T-cell (primary cell): ENCODE measurements at places on chromosomes 5 and 9. TPM values are rescaled to one million over a fixed set of nuclear protein-coding genes. Genes with fewer than 3 reads are reported as not detected.

Gene TEX48
- total RNA-seq, result not detected

Gene MYOZ3
- total RNA-seq, result not detected

- H3K4me3 ChIP-seq, result no peak overlapping the region
- no peaks in the 10 kb centered on the region for H3K27me3 ChIP-seq
- H3K27ac ChIP-seq, result no peak overlapping the region
- H3K36me3 ChIP-seq, result peaks cover 39% of the 10 kb centered on the region
These were observed 58.0 kb downstream of the LOX start for GRCh38 chr5:122019919-122020590.

Gene TLN1
- 290 TPM for total RNA-seq

- H3K4me1 ChIP-seq, result peaks cover 12% of the 10 kb centered on the region
- H3K36me3 ChIP-seq, result no peaks in the 10 kb centered on the region
- no peak for DNase-seq
- H3K27ac ChIP-seq, result no peak overlapping the region
- H3K4me3 ChIP-seq, result no peak overlapping the region
- no peaks in the 10 kb centered on the region for H3K27me3 ChIP-seq
These were observed 68.9 kb downstream of the DAP start for GRCh38 chr5:10691826-10692785.

DNA sequence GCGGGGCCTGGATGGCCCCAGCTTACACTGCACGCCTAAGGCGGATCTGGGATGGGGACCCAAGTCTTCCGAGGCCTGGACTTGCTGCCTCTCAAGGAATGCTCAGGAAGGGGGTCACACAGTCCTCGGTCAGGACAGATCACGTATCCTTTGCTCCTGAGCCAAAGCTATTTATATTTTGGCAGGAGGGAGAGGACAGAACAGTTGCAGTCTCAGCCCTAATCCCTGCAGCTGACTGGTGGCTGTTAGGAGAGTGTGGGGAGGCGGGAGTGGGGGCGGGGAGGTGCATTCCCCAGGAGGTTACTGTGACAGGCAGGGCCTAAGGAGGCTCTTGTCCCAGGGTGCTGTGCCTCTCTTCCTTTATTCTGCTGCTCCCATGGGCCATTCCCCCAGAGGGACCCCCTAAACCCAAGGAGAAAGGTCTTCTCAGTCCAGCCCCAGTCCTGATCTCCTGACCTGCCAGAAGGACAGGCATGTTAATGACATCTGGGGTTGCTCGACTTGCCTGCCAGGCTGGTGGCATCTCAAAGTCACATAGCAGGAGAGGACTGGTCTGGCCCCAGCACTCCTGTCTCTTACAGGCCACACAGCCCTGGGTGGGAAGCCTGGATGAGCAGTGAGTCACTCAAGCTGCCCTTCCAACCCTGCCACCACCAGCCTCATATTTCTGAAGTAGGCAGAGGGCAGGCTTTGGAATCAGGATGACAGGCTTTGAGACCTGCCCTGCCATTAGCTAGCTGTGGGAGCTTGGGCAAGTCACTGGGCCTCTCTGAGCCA lies 51.9 kb downstream of the COL27A1 start:
- no peaks in the 10 kb centered on the region for H3K27me3 ChIP-seq
- H3K36me3 ChIP-seq, result no peaks in the 10 kb centered on the region
- no peak overlapping the region for H3K4me3 ChIP-seq
- H3K4me1 ChIP-seq, result no peaks in the 10 kb centered on the region
- no peak for DNase-seq

GRCh38 chr9:90939351-90939750 lies 137.7 kb downstream of the SYK start:
- no peak for DNase-seq
- no peaks in the 10 kb centered on the region for H3K36me3 ChIP-seq
- no peaks in the 10 kb centered on the region for H3K27me3 ChIP-seq
- no peak overlapping the region for H3K4me3 ChIP-seq

DNA sequence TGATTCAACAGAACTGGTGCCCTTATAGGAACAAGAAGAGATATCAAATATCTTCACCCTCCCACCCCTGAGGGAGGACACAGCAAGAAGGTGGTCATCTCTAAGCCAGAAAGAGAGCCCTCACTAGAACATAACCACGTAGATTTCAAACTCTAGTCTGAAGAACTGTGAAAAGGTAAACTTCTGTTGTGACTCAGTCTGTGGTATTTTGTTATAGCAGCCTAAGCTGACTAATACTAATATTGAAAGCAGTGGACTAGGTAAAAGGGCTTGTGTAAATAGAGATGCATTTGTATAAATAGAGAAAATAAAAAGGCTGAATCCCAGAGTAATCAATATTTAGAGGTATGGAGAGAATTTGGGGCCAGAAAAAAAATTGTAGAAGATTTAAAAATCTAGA lies 157.6 kb upstream of the CCNH start:
- H3K36me3 ChIP-seq, result no peaks in the 10 kb centered on the region
- no peaks in the 10 kb centered on the region for H3K4me1 ChIP-seq
- no peak for DNase-seq
- no peaks in the 10 kb centered on the region for H3K27me3 ChIP-seq

Gene ARHGEF28
- total RNA-seq, result 0.47 TPM

Gene ASPN
- not detected for total RNA-seq

Gene KIF24
- total RNA-seq, result 0.41 TPM

- H3K27ac ChIP-seq, result no peak overlapping the region
- no peaks in the 10 kb centered on the region for H3K36me3 ChIP-seq
- H3K27me3 ChIP-seq, result no peaks in the 10 kb centered on the region
- peaks cover 13% of the 10 kb centered on the region for H3K4me1 ChIP-seq
- no peak for DNase-seq
These were observed 62.5 kb upstream of the PLPP1 start for GRCh38 chr5:55597014-55597981.
